ENCODE measurements at places on chromosomes 5 and 9.

GRCh38 chr5:127011153-127011552, 19.2 kb downstream of the MARCHF3 start:
- H3K27ac ChIP-seq = no peak overlapping the region
- no peak overlapping the region for H3K4me3 ChIP-seq
- no peaks in the 10 kb centered on the region for H3K36me3 ChIP-seq
- no peaks in the 10 kb centered on the region for H3K27me3 ChIP-seq
- H3K4me1 ChIP-seq = no peaks in the 10 kb centered on the region
- DNase-seq = no peak

GRCh38 chr5:65797481-65797880, 75.5 kb downstream of the NLN start:
- H3K27ac ChIP-seq = no peak overlapping the region
- no peaks in the 10 kb centered on the region for H3K27me3 ChIP-seq
- DNase-seq = no peak
- no peak overlapping the region for H3K4me3 ChIP-seq
- H3K4me1 ChIP-seq = no peaks in the 10 kb centered on the region

GRCh38 chr9:2663461-2664173, 42.0 kb downstream of the VLDLR start:
- H3K27ac ChIP-seq = no peak overlapping the region
- H3K27me3 ChIP-seq = no peaks in the 10 kb centered on the region
- DNase-seq = no peak
- H3K36me3 ChIP-seq = no peaks in the 10 kb centered on the region
- H3K4me1 ChIP-seq = peaks cover 9% of the 10 kb centered on the region
- no peak overlapping the region for H3K4me3 ChIP-seq

GRCh38 chr5:94778299-94778698, 159.8 kb downstream of the SLF1 start:
- no peak for DNase-seq
- H3K36me3 ChIP-seq = no peaks in the 10 kb centered on the region
- no peaks in the 10 kb centered on the region for H3K4me1 ChIP-seq
- no peak overlapping the region for H3K27ac ChIP-seq
- H3K4me3 ChIP-seq = no peak overlapping the region

GRCh38 chr5:59487772-59488729, 405.5 kb downstream of the PDE4D start:
- DNase-seq = no peak
- no peak overlapping the region for H3K27ac ChIP-seq
- H3K27me3 ChIP-seq = no peaks in the 10 kb centered on the region
- H3K4me1 ChIP-seq = peaks cover 2% of the 10 kb centered on the region
- no peak overlapping the region for H3K4me3 ChIP-seq

DNA sequence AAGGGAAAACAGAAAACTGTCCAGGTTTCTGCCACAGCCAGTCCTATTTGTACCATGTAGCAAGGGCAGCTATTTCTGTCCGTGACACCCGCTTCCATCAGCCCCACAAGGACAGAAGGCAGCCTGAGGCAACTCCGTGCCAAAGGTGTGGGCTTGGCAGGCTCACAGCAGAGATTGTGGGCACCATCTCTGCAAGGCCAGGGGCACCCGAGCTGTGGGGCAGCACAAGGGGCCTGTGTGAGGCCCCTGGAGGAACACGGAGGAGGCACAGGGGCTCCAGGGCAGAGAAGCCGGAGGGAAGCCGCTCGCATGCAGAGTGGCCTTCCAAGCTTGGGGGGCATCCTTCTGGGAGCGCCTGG, 43.5 kb downstream of the COL23A1 start:
- H3K27me3 ChIP-seq = no peaks in the 10 kb centered on the region
- no peaks in the 10 kb centered on the region for H3K36me3 ChIP-seq
- H3K4me1 ChIP-seq = no peaks in the 10 kb centered on the region
- no peak overlapping the region for H3K27ac ChIP-seq
- no peak overlapping the region for H3K4me3 ChIP-seq

GRCh38 chr5:156759156-156759555, 90.9 kb upstream of the PPP1R2B start:
- no peaks in the 10 kb centered on the region for H3K36me3 ChIP-seq
- H3K27me3 ChIP-seq = no peaks in the 10 kb centered on the region
- no peak overlapping the region for H3K27ac ChIP-seq
- DNase-seq = no peak
- H3K4me3 ChIP-seq = no peak overlapping the region
- no peaks in the 10 kb centered on the region for H3K4me1 ChIP-seq

GRCh38 chr9:124766326-124766725, 4.8 kb downstream of the NR6A1 start:
- no peak overlapping the region for H3K27ac ChIP-seq
- H3K4me1 ChIP-seq = no peaks in the 10 kb centered on the region
- no peak overlapping the region for H3K4me3 ChIP-seq
- H3K27me3 ChIP-seq = peaks cover 49% of the 10 kb centered on the region
- H3K36me3 ChIP-seq = no peaks in the 10 kb centered on the region

DNA sequence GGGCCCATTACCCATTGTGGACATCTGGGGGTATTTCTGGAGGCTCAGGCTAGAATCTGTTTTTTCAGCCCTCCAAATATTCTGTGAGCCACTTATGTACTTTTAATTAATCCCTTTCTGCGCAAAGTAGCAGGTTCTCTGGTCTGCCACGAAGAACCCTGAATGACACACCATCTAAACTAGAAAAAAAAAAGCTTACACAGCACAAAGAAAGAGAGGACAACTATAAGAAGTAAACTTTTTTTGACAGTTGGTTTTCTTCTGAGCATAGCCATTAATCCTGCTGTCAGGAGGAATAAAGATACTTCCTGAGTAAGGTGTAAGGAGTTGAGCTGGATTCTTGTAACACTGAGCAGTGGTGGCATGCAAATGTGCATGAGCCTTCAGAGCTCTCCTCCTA, 327.5 kb downstream of the TMEM232 start:
- no peak for DNase-seq
- H3K36me3 ChIP-seq = no peaks in the 10 kb centered on the region
- no peak overlapping the region for H3K4me3 ChIP-seq
- no peaks in the 10 kb centered on the region for H3K4me1 ChIP-seq
- H3K27ac ChIP-seq = no peak overlapping the region

GRCh38 chr5:159342840-159343239, 12.6 kb upstream of the IL12B start:
- H3K27ac ChIP-seq = no peak overlapping the region
- no peak for DNase-seq
- no peaks in the 10 kb centered on the region for H3K36me3 ChIP-seq
- no peaks in the 10 kb centered on the region for H3K4me1 ChIP-seq

DNA sequence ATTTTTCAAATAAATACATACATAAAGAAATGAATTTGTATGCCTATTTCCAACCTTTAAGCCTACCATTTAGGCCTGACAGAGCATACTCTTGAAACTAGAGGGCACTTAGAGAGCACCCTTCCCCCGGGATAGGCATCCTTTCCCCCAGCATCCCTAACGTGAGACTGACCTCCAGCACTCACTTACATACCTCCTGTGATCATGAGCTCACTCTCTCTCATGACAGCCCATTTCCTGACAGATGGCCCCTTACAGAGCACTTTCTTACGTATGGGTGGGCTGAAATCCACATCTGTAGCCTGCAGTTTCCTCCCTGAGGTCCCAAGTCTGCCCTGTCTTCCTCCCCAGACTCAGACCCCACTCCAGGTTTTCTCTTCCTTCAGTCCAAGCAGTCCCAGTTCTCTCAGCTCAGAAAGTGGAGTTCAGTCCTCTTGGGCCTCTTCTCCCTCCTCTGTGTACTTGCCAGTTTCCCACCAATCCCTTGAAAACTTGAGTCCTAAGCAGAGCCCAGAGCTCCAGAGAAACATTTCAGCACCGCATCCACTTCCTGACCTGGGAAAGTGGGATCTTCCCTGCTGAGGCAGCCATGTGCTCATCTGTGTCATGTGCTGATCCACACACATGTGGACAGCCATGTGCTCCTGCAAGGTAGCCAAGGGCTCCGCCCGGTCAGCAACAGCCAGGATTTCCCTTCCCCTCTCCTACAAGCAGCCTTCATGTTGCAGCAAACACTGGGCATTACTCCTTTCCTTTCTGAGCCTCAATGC, 2.2 kb upstream of the CDX1 start:
- peaks cover 9% of the 10 kb centered on the region for H3K4me1 ChIP-seq
- H3K4me3 ChIP-seq = no peak overlapping the region
- no peak overlapping the region for H3K27ac ChIP-seq
- H3K36me3 ChIP-seq = no peaks in the 10 kb centered on the region
- peaks cover 4% of the 10 kb centered on the region for H3K27me3 ChIP-seq

DNA sequence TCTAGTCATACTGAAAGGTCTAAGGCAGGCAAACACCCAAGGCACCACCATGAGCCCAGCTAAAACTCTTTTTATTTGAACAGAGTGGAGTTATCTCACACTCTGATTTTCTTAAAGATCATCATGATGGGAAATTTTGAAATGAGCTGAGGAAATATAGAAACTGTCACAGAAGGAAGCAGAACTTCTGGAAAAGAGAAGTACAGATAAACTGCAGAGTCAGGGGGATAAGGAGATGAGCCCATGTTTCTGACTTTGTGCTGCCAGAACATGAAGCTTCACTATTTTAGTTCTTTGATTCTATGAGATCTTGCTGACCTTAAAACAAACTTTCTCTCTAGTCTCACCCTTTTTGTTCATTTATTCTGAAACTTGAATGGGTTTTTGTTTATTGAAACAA, 406.5 kb upstream of the EDIL3 start:
- DNase-seq = no peak
- no peaks in the 10 kb centered on the region for H3K36me3 ChIP-seq
- H3K27ac ChIP-seq = no peak overlapping the region
- H3K27me3 ChIP-seq = no peaks in the 10 kb centered on the region

GRCh38 chr5:99815-100214, 7.8 kb downstream of the PLEKHG4B start:
- no peaks in the 10 kb centered on the region for H3K27me3 ChIP-seq
- no peak overlapping the region for H3K27ac ChIP-seq
- peak; percentile 13 for DNase-seq
- no peaks in the 10 kb centered on the region for H3K4me1 ChIP-seq
- H3K36me3 ChIP-seq = no peaks in the 10 kb centered on the region
- H3K4me3 ChIP-seq = no peak overlapping the region

GRCh38 chr5:32309761-32310160, 3.0 kb downstream of the MTMR12 start:
- no peaks in the 10 kb centered on the region for H3K36me3 ChIP-seq
- DNase-seq = no peak
- peak overlapping the region; percentile 8 for H3K27ac ChIP-seq
- H3K27me3 ChIP-seq = no peaks in the 10 kb centered on the region
- no peaks in the 10 kb centered on the region for H3K4me1 ChIP-seq
- no peak overlapping the region for H3K4me3 ChIP-seq

- H3K36me3 ChIP-seq = no peaks in the 10 kb centered on the region
- no peak for DNase-seq
- H3K27me3 ChIP-seq = no peaks in the 10 kb centered on the region
- H3K4me1 ChIP-seq = no peaks in the 10 kb centered on the region
Observed at GRCh38 chr5:140399979-140400729, 1.5 kb upstream of the ANKHD1 start.

DNA sequence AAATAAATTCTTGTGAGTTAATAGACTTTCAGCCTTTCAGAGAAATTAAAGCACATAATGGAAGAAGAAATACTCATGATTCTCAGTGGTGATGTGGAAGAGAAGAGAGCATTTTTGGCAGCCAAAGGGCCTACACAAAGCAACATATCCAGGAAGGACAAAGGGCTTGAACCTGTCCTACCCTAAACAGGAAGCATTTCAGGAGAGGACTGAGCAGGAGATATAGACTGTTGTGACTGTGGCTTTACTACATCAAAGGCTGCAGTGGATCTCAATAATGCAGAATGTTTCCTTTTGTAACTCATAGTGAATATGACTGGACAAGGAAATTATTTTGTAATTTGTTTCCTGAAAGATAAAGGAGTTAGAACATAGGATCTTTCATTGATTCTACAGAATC, 1.3 kb upstream of the PARP8 start:
- no peak for DNase-seq
- no peaks in the 10 kb centered on the region for H3K4me1 ChIP-seq
- H3K27ac ChIP-seq = no peak overlapping the region
- H3K27me3 ChIP-seq = no peaks in the 10 kb centered on the region

- H3K27ac ChIP-seq = no peak overlapping the region
- no peaks in the 10 kb centered on the region for H3K36me3 ChIP-seq
- DNase-seq = no peak
- no peaks in the 10 kb centered on the region for H3K4me1 ChIP-seq
Observed at GRCh38 chr9:99438596-99438995, 216.5 kb downstream of the SEC61B start.

GRCh38 chr9:129635099-129636065, 6.6 kb downstream of the ASB6 start:
- DNase-seq = no peak
- peaks cover 37% of the 10 kb centered on the region for H3K36me3 ChIP-seq
- no peaks in the 10 kb centered on the region for H3K27me3 ChIP-seq
- H3K27ac ChIP-seq = no peak overlapping the region
- H3K4me1 ChIP-seq = peaks cover 24% of the 10 kb centered on the region

DNA sequence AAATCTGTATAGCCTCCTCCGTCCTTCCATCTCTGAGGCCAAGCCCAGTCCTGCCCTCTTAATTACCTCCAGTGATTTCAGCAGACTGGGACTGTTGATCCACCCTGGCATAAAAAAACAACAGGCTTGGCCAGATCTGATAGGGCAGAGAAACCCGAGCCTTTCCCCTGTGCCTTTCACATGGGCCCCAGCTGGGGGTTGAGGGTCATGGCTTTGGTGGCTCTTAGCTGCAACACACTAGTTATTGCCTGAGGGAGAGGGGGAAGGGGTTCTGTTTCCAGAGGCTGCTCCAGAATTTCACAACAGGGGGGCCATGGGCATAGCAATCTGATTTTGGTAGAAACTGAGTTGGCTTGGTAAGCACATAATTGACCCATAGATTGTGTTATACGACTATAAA, 21.2 kb upstream of the PANK3 start:
- peak; percentile 84 for DNase-seq
- H3K27me3 ChIP-seq = no peaks in the 10 kb centered on the region
- no peak overlapping the region for H3K27ac ChIP-seq
- H3K36me3 ChIP-seq = no peaks in the 10 kb centered on the region
- H3K4me3 ChIP-seq = no peak overlapping the region
- no peaks in the 10 kb centered on the region for H3K4me1 ChIP-seq

GRCh38 chr9:89606624-89607311, 2.0 kb downstream of the GADD45G start:
- H3K4me1 ChIP-seq = no peaks in the 10 kb centered on the region
- peak overlapping the region; percentile 85 for H3K27ac ChIP-seq
- peak; percentile 15 for DNase-seq
- no peaks in the 10 kb centered on the region for H3K27me3 ChIP-seq

DNA sequence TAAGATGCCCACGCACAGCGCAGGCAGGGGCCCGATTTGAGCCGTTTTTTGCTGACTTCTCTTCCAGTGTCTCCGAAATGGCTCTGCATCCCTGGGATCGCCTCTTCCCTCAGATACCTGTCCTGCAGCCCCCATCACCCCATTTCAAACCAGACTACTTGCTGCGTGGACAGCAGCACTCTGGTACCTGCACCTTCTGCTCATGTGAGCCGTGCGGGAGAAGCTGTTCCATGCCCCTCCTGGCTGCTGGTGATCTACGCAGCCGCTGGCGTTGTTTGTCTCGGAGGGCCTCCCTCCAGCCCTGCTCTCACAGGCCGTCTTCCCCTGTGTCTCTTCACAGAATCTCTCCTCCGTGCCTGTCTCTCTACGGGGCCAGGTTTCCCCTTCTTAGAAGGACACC, 13.4 kb downstream of the CEP72 start:
- H3K4me3 ChIP-seq = no peak overlapping the region
- no peaks in the 10 kb centered on the region for H3K4me1 ChIP-seq
- no peak overlapping the region for H3K27ac ChIP-seq
- no peak for DNase-seq
- no peaks in the 10 kb centered on the region for H3K27me3 ChIP-seq
